Activated T-helper 1 cell treated with anti-CD3 and anti-CD28 coated beads, Interleukin-2, amount 50 U/mL, for 16 hours (primary cell): ENCODE measurements at places on chromosomes 2 and 18.

DNA sequence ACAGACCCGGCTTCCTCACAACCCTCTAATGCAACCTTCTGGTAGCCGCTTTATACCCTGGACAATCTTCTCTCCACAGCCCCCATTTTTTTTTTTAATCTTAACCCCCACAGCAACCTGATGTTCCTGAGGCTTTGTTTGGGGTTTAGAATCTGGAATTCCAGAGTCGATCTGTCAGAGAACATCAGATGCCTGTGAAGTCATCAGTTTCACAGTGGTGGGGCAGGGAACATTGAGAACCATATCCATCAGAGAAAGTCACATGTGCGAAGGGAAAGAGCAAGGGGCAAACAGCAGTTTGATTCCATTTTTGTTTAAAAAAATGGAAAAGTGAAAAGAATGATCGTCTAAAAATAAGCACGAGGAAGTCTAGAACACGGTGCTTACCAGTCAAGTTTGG lies 20.6 kb downstream of the NPAS2 start:
- no peak for DNase-seq

DNA sequence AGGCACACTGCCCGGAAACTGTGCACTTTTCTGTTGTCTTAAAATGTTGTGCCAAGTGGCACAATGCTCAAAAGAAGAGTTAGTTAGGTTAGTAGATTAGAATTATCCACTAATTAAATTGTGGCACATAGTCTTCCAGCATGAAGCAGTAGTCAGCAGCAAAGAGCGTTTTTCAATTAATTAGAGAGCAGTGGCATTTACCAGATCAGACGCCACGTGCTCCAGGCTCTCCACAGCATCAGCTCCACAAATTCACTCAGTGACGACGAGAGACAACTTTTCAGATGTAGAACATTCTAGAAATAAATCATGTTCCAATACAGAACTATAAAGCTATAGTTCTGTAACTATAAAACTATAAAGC lies 16.4 kb upstream of the RTTN start:
- DNase-seq, result no peak

GRCh38 chr2:46277431-46278190 lies 19.6 kb upstream of the EPAS1 start:
- no peak for DNase-seq

GRCh38 chr2:54981385-54981784 lies 68.9 kb downstream of the RTN4 start:
- DNase-seq, result no peak

GRCh38 chr18:22391407-22392345 lies 26.0 kb downstream of the CTAGE1 start:
- DNase-seq, result no peak
